ENCODE measurements at places on chromosomes 13 and 19. TPM values are rescaled to one million over a fixed set of nuclear protein-coding genes. Genes with fewer than 3 reads are reported as not detected.

Gene RHPN2
- 13.1 TPM for total RNA-seq

Gene MAP3K10
- total RNA-seq = 6.0 TPM

Gene GPR12
- total RNA-seq = not detected

Gene C19orf85
- not detected for total RNA-seq

Gene CAB39L
- total RNA-seq = 7.8 TPM
